ENCODE measurements at places on chromosomes 6 and 20. TPM values are rescaled to one million over a fixed set of nuclear protein-coding genes. Genes with fewer than 3 reads are reported as not detected.

CST4 gene
- not detected for total RNA-seq

FOXS1 gene
- total RNA-seq = not detected

MRAP2 gene
- 0.50 TPM for total RNA-seq

EDN1 gene
- 0.87 TPM for total RNA-seq

RPP40 gene
- 8.9 TPM for total RNA-seq

PHACTR3 gene
- total RNA-seq = not detected

TUBB2B gene
- total RNA-seq = 4.1 TPM

CTAGE9 gene
- total RNA-seq = not detected

SDC4 gene
- total RNA-seq = 113 TPM

EZR gene
- total RNA-seq = 62.2 TPM

TRIM40 gene
- not detected for total RNA-seq

WFDC2 gene
- not detected for total RNA-seq

LCA5 gene
- total RNA-seq = 4.8 TPM

Measured in smooth muscle cell of trachea (primary cell).